Endothelial cell of umbilical vein (primary cell): ENCODE measurements at places on chromosomes 12 and 14. TPM values are rescaled to one million over a fixed set of nuclear protein-coding genes. Genes with fewer than 3 reads are reported as not detected.

TAS2R20 gene
- total RNA-seq = 2.2 and 3.3 TPM in 2 replicates

DLK1 gene
- not detected in 2 replicates for total RNA-seq

CDCA3 gene
- total RNA-seq = 44.3 and 44.8 TPM in 2 replicates

CARMIL3 gene
- not detected in 2 replicates for total RNA-seq

KRT6C gene
- not detected in 2 replicates for total RNA-seq

KLHL33 gene
- 0.07 TPM in 1 of 2 replicates, not detected in the other for total RNA-seq

GOLT1B gene
- 50.5 and 59.4 TPM in 2 replicates for total RNA-seq
